ENCODE measurements at places on chromosomes 7 and 10.

DNA sequence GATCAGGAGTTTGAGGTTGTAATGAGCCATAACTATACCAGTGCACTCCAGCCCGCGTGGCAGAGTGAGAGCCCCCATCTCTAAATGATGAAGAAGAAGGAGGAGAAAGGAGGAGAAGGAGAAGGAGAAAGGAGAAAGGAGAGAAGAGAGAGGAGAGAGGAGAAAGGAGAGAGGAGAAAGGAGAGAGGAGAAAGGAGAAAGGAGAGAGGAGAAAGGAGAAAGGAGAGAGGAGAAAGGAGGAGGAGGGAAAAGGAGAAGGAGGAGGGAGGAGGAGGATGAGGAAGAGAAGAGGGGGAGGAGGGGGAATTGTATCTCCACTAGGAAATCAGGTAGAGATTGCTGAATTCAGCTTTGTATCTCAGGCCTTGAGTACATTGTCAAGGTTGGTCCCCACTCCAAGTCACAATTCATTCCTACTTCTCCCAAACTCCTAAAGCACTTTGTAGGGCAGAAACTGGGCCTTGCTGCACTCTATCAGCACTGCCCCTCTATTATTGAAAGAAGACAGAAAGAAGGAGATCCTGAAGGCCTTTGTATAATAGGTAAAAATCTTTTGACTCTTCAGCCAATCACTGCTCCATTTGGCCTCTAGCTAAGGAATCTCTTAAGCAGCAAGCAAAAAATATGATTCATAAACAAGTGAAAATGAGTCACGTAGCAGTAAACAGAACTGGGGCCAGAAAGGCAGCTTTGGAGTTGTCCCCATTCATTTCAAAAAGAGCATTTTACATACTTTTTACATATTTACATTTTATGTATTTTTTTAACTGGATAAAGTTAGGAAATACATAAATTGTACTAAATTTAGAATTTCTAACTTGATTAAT lies 178.0 kb downstream of the IMMP2L start:
- no peak for DNase-seq

DNA sequence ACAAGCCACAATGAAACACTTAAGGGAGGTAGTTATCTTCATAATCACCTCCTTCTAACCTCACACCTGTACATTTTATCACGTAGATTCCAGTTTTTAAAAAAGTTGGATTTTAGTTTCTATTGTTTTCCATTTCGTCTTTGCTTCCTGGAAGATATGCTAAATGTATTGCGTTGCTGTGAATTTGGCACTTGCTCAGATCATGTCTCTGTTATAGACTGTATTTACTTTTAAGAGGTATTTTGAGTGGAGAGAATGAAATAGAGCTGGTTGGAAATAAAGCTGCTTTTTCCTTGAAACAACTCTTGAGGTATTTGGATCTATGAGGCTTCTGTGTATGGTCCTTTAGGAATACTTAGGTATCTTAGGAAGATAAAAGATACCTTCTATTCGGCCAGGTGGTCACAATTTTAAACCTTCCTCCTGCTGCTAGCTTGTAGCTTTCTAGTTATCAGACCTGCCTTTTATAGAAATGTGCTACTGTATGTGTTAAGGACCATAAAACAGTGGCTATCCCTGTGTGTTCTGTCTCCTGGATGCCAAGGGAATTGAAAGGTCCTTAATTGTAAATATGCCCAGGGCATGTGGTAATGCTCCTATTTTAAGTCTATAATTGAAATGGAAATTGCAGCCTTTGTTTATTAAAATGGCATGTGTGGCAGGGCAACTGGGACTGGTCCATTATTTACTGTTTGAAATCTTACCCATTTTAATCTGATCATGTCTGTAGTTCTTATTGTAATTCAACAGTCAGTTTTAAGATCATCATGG lies 147.7 kb downstream of the SND1 start:
- no peak for DNase-seq

DNA sequence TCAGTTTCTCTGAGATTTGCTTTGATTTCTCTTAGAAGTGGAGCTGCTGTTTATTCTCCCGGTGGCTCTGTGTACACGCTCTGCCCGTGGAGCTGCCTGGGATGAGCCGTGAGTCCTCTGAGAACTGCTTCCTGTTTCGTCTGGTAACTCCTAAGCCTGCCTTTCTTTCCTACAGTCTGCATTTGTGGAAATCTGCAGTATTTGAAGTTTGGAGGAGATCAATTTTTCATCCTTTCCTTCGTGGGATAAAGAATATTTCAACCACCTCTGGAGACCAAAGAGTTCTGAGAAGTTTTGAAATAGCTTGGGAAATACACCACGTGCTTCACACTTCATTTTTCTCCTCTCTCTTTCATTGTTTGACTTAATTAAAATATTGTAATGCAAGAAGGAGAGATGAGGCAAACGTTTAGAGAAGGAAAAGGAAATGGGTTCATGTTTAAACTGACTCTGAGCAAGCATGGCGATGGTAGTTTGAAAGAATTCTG lies 311.9 kb downstream of the LRMDA start:
- DNase-seq = no peak

DNA sequence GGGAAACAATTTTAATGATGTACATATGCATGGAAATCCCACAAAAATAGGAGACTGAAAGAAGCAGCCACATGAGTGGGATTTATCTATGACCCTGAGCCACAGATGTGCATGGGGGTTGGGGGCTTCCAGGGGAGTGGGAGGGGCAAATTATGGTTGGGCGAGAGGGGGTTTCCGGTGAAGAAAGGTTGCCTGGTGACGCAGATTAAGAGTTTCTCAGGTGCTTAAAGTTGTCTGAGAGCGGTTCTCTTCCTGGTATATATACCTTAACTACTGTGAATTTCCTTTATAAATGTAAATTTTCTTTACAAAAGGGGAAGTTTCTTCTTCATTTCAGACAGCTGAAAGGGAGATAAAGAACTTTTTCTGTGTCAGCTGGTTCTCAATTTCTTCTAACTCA lies 273.6 kb upstream of the PITRM1 start:
- DNase-seq = no peak

DNA sequence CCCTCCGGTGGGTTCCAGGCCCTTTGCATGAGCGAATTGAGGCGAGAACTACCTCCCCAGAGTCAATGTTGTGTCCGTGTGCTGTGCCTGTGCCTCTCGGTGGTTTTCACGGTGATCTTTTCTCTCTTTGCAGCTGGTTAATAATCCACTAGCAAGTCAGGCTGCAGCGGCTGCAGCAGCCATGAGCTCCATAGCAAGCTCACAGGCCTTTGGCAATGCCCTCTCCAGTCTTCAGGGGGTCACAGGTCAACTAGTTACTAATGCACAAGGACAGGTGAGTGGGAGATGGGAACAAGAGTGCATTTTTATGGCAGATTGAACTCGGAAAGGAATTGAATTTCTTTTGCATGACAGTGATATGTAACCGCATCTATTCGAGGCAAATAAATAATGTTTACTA lies 159.7 kb upstream of the YAE1 start:
- DNase-seq = no peak

DNA sequence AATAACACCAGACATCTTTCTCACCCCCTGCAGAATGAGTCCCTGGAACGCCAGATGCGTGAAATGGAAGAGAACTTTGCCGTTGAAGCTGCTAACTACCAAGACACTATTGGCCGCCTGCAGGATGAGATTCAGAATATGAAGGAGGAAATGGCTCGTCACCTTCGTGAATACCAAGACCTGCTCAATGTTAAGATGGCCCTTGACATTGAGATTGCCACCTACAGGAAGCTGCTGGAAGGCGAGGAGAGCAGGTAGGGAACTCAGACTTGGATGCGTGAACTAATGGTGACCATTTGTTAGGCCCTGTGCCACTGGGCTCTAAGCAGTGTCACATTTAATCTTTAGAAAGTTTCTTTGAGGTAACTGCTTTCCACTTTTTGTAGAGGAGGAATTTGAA lies 7.1 kb downstream of the VIM start:
- DNase-seq = peak; percentile 42

DNA sequence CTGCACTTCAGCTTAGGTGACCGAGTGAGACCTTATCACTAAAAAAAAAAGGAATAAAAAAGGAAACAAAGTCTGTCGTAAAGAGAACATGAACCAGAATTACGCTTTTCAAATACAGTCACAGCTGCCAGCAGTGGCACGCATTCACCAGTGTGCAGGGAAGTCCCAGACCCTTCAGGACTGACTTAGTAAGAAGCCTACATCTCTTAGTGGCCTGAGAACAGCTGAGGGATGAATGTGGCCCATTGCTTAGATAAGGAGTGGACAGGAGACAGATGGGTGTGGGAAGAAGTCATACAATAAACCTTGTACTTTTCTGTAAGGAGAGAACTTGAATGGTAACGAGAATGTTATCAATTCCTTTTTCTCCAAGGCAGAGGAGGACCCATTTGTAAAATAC lies 178.5 kb downstream of the JCAD start:
- no peak for DNase-seq

- DNase-seq = no peak
Observed at GRCh38 chr10:97314671-97315070, 4.4 kb upstream of the FRAT1 start.

DNA sequence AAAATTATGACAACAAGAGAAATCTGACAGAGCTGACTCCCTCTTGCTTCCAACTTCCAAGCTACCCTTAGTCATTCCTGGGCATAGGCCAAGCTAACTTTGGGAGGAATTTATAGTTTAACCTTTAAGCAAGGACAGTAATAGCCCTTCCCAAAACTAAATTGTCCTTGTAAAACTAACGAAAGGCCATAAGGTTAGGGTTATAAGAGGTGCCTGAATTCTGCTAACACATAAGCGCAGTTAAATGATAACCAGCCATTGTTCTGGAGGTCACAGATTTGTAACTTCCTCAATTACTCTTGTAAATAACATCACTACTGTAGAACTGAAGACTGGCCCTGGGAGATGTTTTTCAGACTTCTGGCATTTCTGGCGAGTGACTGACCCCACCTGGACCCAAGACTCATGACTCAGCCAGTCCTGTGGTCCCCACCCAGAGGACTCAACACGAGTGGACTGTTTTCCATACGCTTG lies 481.2 kb downstream of the KCNMA1 start:
- DNase-seq = no peak

GRCh38 chr10:70668454-70668970 lies 3.8 kb upstream of the ADAMTS14 start:
- DNase-seq = no peak

DNA sequence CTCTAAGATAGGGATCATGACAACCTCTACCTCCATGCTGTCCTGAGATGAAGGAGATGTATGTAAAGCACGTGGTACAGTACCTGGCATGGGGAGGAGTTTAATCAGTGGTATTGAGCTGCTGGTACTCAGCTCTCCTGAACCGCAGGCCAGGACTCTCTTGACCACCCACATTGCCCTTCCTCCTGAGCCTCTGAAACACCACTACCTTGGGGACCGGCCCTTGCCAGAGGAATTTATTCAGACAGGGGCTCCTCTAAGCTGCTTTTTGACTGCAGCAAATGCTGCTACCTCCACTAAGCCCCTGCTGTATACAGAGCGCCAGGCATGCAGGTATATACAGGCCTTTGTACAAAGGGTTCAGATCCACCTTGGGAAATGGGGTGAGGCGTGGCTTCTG lies 36.7 kb downstream of the COL13A1 start:
- DNase-seq = no peak

DNA sequence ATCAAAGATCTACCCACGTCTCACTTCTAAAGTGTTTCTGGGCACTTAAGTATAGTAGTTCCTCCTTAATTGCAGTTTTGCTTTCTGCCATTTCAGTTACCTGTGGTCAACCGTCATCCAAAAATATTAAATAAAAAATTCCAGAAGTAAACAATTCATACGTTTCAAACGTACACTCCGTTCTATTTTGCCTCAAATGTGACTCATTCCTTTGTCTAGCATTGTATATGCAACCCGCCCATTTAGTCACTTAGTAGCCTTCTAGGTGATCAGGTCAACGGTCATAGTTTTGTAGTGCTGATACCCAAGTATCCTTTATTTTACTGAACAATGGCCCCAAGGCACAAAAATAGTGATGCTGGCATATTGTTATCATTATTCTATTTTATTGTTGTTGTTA lies 33.8 kb downstream of the HGF start:
- no peak for DNase-seq

- DNase-seq = no peak
Observed at GRCh38 chr10:13146379-13146778, 15.0 kb upstream of the MCM10 start.

DNA sequence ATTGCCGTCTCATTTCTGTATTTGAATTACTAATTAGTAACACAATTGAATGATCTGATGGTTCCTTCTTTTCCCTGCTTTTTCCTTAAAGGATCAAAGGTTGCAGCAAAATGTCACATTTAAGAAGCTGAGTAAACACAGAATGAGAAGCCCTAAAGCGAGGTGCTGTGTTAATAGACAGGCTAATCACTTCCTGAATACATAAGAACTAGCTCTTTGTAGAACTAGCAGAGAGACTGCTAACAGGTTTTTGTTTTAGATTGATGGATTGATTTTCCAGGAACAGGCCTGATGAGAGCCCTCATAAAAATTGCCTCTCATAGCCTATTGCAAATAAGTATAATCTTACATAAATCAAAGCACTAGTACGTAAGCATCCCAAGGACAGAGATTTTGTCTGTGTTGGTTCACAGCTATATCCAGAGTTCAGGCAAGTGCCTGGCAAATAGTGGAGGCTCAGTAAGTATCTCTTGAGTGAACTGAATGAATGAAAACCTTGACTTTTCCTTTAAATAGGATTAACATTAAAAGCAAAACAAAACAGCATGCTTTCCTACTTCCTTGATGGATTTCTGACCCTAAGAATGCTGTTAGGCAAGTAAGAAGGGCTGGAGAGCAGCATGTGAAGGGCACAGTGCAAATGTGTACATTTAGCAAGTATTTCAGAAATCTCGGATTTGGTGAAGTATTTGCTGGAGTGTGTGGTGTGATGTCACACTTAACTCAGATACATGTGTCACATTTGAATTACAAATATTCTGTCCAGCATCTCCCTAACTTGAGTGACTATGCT lies 3.3 kb downstream of the TMEM229A start:
- DNase-seq = no peak

GRCh38 chr7:70288781-70289456 lies 690.6 kb downstream of the AUTS2 start:
- no peak for DNase-seq

DNA sequence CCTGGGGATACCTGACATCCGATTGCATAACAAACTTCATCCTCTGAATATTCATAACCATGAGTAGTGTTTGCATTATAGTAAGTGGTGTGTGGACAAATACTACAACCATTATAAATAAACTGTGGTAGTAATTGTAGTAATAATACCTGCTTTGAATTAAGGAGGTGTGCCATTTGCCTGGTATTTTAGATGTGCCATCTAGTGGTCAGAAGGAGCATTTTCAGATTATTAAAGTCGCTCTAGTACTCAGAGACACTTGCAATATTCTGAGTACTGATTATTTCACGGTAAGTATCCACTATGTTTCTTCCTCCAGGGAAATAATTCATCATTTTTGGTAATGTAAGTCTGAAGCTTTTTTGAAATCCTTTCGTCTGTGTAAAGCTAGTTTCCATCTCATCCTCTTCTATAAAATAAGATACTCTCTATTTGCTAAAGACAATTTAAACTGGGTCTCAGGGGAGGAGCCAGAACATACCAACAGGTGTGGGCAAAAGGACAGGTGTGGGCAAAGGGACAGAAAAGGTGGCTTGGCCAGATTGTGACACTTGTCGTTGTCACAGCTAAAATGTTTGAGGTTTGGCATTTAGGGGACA lies 115.3 kb upstream of the WDR11 start:
- DNase-seq = peak; percentile 4

- DNase-seq = no peak
Observed at GRCh38 chr10:57964351-57964750, 303.3 kb downstream of the IPMK start.
